ENCODE measurements at places on chromosomes 1 and 21. TPM values are rescaled to one million over a fixed set of nuclear protein-coding genes. Genes with fewer than 3 reads are reported as not detected.

The CHAF1B gene
- total RNA-seq, result 2.5 TPM

The CHIA gene
- not detected for total RNA-seq

The HES4 gene
- 3.7 TPM for total RNA-seq

The PRDX6 gene
- total RNA-seq, result 275 TPM

The IL6R gene
- 11.9 TPM for total RNA-seq
